Lower lobe of right lung (tissue), 2 donors: ENCODE measurements at places on chromosomes 16 and 17. TPM values are rescaled to one million over a fixed set of nuclear protein-coding genes. Genes with fewer than 3 reads are reported as not detected.

DNA sequence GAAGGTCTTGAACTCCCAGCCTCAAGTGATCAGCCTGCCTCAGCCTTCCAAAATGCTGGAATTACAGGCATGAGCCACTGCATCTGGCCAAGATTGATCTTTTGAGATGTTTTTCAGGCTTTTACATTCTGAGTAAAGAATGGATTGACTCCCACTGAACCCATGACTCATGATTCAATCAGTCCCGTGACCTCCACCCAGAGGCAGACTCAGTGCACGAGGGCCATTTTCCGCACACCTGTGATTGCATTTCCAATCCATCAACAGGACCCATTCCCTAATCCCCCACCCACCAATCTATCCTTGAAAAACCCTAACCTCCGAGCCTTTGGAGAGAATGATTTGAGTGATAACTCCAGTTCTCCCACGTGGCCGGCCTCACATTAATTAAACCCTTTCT, 40.4 kb upstream of the PRKCB start:
- no peaks in the 10 kb centered on the region for H3K36me3 ChIP-seq
- H3K4me3 ChIP-seq, result no peak overlapping the region
- DNase-seq, result no peak
- H3K4me1 ChIP-seq, result no peaks in the 10 kb centered on the region

- no peaks in the 10 kb centered on the region for H3K4me1 ChIP-seq
- no peak overlapping the region for H3K27ac ChIP-seq
- no peak for DNase-seq
Observed at GRCh38 chr16:5621826-5622225, 524.2 kb upstream of the EEF2KMT start.

DHRS13 gene
- 10.6 TPM for total RNA-seq

PRR35 gene
- total RNA-seq, result not detected

GRCh38 chr16:79997257-79997656, 396.7 kb upstream of the MAF start:
- no peak for DNase-seq
- H3K36me3 ChIP-seq, result no peaks in the 10 kb centered on the region
- no peak overlapping the region for H3K27ac ChIP-seq
- H3K4me1 ChIP-seq, result no peaks in the 10 kb centered on the region
- no peaks in the 10 kb centered on the region for H3K27me3 ChIP-seq

GRCh38 chr17:9647014-9647413, 1.7 kb downstream of the USP43 start:
- peak overlapping the region; percentile 66 for H3K4me3 ChIP-seq
- H3K36me3 ChIP-seq, result no peaks in the 10 kb centered on the region
- peaks cover 21% of the 10 kb centered on the region for H3K27me3 ChIP-seq

GRCh38 chr17:7216242-7217112, 3.2 kb downstream of the DLG4 start:
- no peak for DNase-seq
- H3K27ac ChIP-seq, result peak overlapping the region; percentile 68
- peaks cover 70% of the 10 kb centered on the region for H3K4me1 ChIP-seq

- no peaks in the 10 kb centered on the region for H3K36me3 ChIP-seq
- H3K4me3 ChIP-seq, result peak within 1 kb of the TSS; percentile 23
- H3K27ac ChIP-seq, result no peak within 1 kb of the TSS
- H3K4me1 ChIP-seq, result no peaks in the 10 kb centered on the region
- peaks cover 19% of the 10 kb centered on the region for H3K27me3 ChIP-seq
Observed at GRCh38 chr17:8798846-8799569, at the start of gene MFSD6L. MFSD6L (minus strand) TSS chr17:8799365; CDS start chr17:8799120, 245 bp downstream.

GRCh38 chr17:16378636-16379282, 2.1 kb upstream of the UBB start:
- peak overlapping the region; percentile 58 for H3K27ac ChIP-seq
- peaks cover 21% of the 10 kb centered on the region for H3K36me3 ChIP-seq
- DNase-seq, result no peak
- peaks cover 16% of the 10 kb centered on the region for H3K4me1 ChIP-seq

- no peaks in the 10 kb centered on the region for H3K27me3 ChIP-seq
- no peak for DNase-seq
- H3K4me1 ChIP-seq, result no peaks in the 10 kb centered on the region
- H3K36me3 ChIP-seq, result no peaks in the 10 kb centered on the region
Observed at GRCh38 chr17:38981636-38982035, 14.4 kb upstream of the FBXO47 start.

CNTNAP1 gene
- 9.0 TPM for total RNA-seq

ST6GALNAC1 gene
- total RNA-seq, result 16.6 TPM

GRCh38 chr16:89324056-89325010, 106.8 kb downstream of the ZNF778 start:
- no peaks in the 10 kb centered on the region for H3K36me3 ChIP-seq
- DNase-seq, result peak; percentile 44
- H3K4me1 ChIP-seq, result peaks cover 83% of the 10 kb centered on the region
- H3K27ac ChIP-seq, result peak overlapping the region; percentile 8
- H3K4me3 ChIP-seq, result no peak overlapping the region
- no peaks in the 10 kb centered on the region for H3K27me3 ChIP-seq

GRCh38 chr17:82232322-82232820, 3.5 kb downstream of the SLC16A3 start:
- H3K4me3 ChIP-seq, result peak overlapping the region; percentile 78
- H3K27me3 ChIP-seq, result no peaks in the 10 kb centered on the region
- peaks cover 14% of the 10 kb centered on the region for H3K36me3 ChIP-seq
- DNase-seq, result no peak
- H3K4me1 ChIP-seq, result peaks cover 70% of the 10 kb centered on the region
- H3K27ac ChIP-seq, result peak overlapping the region; percentile 96

DNA sequence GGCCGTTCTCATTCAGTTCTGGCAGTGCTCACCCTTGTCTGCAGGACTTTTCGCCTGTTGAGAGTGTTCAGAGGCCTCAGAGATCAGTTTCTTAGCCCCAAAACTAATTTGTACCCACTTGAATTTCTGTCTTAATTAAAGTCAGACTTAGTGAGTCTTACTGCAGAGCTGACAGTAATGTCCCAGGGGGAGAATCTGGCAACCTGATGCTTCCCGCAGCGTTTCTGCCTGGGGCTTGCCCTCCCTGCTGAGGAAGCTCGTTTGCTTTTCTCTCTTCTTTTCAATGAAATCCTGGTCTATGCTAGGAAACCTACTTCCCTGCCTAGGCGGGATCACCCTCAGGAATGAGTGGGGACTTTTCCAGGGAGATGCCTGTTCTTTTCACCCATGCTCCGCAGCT, 25.3 kb downstream of the DBNDD1 start:
- no peaks in the 10 kb centered on the region for H3K4me1 ChIP-seq
- H3K27me3 ChIP-seq, result no peaks in the 10 kb centered on the region
- DNase-seq, result no peak
- no peak overlapping the region for H3K27ac ChIP-seq

DNA sequence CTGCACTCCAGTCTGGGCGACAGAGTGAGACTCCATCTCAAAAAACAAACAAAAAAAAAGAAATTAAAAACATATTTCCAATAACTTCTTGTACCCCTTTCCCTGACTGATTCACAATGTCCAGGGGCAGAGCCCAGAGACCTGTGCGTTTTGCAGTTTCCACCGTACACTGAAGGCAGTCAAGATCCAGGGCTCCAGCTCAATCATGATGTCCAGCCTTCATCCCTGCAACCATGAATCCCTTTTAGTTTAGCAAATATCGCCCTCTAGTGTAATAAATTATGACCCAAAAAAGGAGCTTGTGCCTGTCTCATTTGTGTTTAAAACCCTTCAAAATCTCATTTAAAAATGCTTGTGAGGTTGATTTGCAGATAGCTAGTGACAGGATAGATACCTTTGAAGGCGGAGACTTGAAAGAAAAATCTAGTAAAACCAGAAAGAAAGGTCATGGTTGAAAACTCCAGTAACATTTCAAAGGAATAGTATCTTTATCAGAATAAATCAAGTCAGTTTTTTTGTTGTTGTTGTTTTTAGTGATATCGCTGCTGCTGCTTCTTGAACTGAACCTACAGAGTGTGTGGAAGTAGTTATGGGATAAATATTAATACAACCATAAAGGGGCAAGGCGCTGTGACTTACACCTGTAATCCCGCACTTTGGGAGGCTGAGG, 3.7 kb upstream of the ERN1 start:
- H3K27ac ChIP-seq, result no peak overlapping the region
- H3K36me3 ChIP-seq, result no peaks in the 10 kb centered on the region
- H3K27me3 ChIP-seq, result no peaks in the 10 kb centered on the region

- peak within 1 kb of the TSS; percentile 92 for H3K27ac ChIP-seq
- peak within 1 kb of the TSS; percentile 77 for H3K4me3 ChIP-seq
- peaks cover 42% of the 10 kb centered on the region for H3K4me1 ChIP-seq
- H3K36me3 ChIP-seq, result peaks cover 13% of the 10 kb centered on the region
Observed at GRCh38 chr16:50741781-50742575, at the start of gene CYLD. CYLD (plus strand) TSS chr16:50742086; CDS start chr16:50749699, 7,613 bp downstream.

DNA sequence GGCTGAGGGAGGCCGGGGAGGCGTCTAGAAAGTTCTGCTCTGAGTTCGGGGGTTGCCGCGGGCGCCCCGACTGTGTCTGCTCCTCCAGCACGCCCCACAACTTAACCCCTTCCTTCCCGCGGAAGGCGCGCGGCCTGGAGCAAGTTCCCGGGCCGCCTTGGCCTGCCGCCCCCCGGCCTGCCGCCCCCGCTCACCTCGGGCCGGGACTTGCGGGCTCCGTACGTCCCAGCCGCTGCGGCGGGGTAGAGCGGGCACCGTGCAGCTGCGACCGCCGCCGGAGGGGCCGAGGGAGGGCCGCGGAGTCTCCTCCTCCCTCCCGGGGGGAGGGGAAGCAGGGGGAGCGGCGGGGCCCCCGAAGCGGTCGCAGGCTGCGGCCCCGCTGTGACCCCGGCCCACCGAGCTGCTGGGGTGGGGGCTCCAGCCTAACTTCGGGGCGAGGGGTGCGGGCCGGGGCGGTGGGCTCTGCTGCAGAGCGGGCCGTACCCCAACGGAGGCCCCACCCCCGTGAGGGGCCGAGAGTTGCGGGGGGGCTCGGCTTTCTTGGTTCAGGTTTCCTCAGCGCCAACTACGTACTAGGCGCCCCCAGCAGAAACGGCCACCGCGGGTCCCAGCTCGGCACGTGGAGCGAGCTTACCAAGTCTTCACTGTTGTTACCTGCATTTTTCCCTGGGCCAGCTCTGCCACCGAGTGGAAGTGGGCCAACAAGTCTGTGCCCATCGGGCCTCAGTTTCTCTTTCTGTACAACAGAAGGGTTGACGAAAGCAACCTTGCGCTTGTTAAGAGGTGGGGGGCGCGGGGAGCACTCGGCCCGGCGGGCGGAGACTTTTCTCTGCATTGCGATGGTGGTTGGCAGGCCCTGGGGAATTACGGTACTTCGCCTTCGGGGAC, at the start of gene CCDC102A:
TSS of gene CCDC102A (minus strand) at position 266 of the 888 bp plus-strand sequence. CDS start 7,394 bp downstream, outside the sequence.
- H3K27me3 ChIP-seq, result peaks cover 4% of the 10 kb centered on the region
- H3K4me3 ChIP-seq, result peak within 1 kb of the TSS; percentile 88
- H3K4me1 ChIP-seq, result peaks cover 51% of the 10 kb centered on the region
- peak within 1 kb of the TSS; percentile 87 for H3K27ac ChIP-seq
- no peaks in the 10 kb centered on the region for H3K36me3 ChIP-seq

- H3K36me3 ChIP-seq, result no peaks in the 10 kb centered on the region
- H3K4me3 ChIP-seq, result no peak overlapping the region
- no peaks in the 10 kb centered on the region for H3K27me3 ChIP-seq
- no peak for DNase-seq
- H3K27ac ChIP-seq, result no peak overlapping the region
Observed at GRCh38 chr17:32586666-32587065, 99.9 kb downstream of the CDK5R1 start.

DNA sequence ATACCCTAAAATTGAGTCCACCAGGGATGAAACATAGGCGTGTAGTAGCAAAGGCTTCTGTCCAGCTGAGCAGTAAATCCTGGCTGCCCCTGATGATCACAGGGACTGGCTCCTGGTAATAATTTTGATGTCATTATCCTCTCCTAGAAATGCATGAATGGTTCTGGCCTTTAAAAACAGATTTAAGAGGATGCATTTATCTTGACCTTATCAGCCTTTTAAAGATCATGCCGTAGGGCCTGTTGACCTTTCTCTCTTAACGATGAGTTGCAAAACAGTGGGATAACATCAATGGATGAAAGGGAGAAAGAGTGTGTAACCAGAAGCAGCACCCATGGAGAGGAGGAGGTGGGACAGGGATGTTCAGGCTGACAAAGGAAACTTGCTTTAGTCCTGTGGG, 128.5 kb downstream of the CA10 start:
- DNase-seq, result no peak
- H3K27me3 ChIP-seq, result no peaks in the 10 kb centered on the region
- no peaks in the 10 kb centered on the region for H3K36me3 ChIP-seq
- H3K4me3 ChIP-seq, result no peak overlapping the region

ITPRIPL2 gene
- total RNA-seq, result 60.7 TPM

DNA sequence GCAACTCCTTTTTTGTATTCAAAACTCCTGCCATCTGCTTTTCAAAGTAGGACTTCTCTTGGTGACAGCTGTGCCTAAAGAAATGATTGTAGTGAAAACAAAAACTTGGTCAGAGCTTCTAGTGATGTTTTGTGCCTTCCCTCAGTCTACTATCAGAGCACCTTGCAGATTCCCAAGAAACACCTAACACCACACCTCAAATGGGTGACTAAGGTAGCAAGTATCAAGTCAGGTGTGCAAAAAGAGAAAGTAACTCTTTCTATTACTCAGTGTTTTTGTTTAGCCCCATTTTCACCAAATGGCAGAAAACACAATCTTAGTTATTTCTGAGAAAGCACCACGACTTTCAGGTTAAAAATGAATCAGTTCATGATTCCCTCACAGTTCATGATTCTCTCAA, 2.0 kb upstream of the PMFBP1 start:
- no peak overlapping the region for H3K27ac ChIP-seq
- H3K27me3 ChIP-seq, result no peaks in the 10 kb centered on the region
- no peaks in the 10 kb centered on the region for H3K4me1 ChIP-seq
- H3K36me3 ChIP-seq, result no peaks in the 10 kb centered on the region

GRCh38 chr16:64872101-64872500, 249.8 kb downstream of the CDH11 start:
- H3K4me1 ChIP-seq, result no peaks in the 10 kb centered on the region
- no peak for DNase-seq
- no peak overlapping the region for H3K4me3 ChIP-seq
- no peaks in the 10 kb centered on the region for H3K36me3 ChIP-seq
- H3K27me3 ChIP-seq, result no peaks in the 10 kb centered on the region

- H3K4me3 ChIP-seq, result no peak overlapping the region
- no peaks in the 10 kb centered on the region for H3K27me3 ChIP-seq
- no peaks in the 10 kb centered on the region for H3K4me1 ChIP-seq
- DNase-seq, result no peak
- no peak overlapping the region for H3K27ac ChIP-seq
Observed at GRCh38 chr17:73795730-73796129, 151.5 kb upstream of the SDK2 start.

HBA2 gene
- 232 TPM for total RNA-seq

DNA sequence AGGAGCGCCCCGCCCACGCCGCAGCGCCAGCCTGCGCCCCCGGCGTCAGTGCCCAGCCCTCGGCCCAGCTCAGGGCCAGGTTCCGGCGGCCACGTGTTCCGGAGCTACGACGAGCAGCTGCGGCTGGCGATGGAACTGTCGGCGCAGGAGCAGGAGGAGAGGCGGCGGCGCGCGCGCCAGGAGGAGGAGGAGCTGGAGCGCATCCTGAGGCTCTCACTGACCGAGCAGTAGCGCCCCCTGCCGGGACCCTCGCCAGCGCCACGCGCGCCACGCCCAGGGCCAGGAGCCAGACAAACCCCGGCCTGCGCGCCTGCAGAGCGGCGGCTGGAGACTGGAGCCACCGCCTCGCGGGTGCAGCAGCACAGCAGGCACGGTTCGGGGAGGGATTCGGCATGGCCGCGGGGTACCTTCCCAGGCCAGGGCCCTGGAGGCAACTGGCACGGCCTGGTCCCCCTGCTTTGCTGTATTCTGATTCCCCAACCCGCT, 9.3 kb downstream of the CORO6 start:
- peaks cover 11% of the 10 kb centered on the region for H3K27me3 ChIP-seq
- no peaks in the 10 kb centered on the region for H3K36me3 ChIP-seq
- H3K4me1 ChIP-seq, result peaks cover 55% of the 10 kb centered on the region
- peak overlapping the region; percentile 47 for H3K4me3 ChIP-seq
